ENCODE measurements at places on chromosomes 1 and 21.

DNA sequence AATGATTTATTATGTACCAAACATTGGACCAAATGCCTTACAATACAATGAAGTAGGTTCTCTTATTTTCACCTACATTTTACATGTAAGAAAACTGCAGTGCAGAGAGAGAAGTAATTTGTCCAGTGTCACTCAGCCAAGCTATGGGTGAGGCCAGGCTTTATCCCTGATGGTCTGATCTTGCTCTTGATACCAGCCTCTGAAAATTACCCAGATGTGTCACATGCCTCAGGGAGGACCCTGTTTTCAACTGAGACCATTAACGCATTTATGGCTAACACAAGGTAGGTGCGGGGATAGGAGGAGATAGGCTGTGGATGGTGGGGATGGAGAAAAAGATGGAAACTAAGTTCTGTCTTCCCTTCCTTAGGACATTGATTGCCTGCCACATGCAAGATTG, 56.9 kb downstream of the NGF start:
- DNase-seq: no peak

DNA sequence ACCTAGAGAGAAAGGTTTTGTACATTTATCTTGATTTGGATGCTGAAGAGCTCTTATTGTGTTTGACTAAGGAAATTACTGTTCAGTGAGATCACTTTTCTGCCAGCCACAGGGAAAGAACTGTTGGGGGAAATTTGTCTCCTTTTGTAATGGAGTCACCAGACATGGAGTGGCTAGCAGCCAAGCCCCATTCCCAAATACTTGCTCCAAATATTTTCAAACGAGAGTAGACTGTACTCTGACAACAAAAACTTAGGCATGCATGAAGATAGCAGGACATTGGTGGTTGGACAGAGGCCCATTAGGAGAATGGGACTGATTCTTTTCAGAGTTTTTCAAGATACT, 21.1 kb downstream of the IPO9 start:
- DNase-seq: no peak

DNA sequence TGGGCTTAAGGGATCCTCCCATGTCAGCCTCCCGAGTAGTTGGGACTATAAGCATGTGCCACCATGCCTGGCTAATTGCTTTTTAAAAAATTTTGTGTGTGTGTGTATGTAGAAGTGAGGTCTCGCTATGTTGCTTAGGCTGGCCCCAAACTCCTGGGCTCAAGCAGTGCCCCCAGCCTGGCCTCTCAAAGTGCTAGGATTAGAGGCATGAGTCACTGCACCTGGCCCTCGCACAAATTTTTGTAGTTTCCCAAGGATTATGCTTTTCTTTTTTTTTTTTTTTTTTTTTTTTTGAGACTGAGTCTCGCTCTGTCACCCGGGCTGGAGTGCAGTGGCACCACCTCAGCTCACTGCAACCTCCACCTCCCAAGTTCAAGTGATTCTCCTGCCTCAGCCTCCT, 144.4 kb upstream of the HNRNPU start:
- no peak for DNase-seq

GRCh38 chr1:36824390-36824861, 209.9 kb downstream of the GRIK3 start:
- DNase-seq: no peak

DNA sequence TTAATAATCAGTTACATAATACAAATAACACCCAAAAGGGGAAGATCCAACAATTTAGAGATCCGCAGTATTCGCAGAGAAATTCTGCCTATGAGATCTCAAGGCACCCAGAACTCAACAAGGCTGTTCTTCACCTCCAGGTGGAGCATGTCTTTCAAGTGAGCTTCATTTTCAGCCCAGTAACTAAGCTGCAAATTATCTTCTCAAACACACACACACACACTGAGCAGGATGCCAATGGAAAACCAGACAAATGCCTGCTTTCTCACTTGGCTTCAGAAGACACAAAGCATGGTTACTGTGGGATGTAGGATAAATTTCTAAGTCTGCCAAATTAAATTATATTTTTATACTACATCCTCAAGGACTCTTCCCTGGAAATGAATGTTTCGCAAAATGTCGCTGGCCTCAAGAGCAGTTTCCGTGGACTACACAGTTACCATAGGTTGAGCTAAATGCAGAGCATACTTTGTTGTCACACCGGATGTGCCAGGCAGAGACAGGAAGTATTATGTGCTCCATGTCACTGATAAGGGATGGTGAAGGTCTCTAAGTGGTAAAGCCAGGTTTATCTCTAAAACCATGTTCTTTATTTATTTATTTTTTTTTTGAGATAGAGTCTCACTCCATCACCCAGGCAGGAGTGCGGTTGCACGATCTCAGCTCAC, 30.3 kb downstream of the UBR4 start:
- peak; percentile 15 for DNase-seq

GRCh38 chr1:236030534-236030933, 34.4 kb downstream of the NID1 start:
- no peak for DNase-seq

DNA sequence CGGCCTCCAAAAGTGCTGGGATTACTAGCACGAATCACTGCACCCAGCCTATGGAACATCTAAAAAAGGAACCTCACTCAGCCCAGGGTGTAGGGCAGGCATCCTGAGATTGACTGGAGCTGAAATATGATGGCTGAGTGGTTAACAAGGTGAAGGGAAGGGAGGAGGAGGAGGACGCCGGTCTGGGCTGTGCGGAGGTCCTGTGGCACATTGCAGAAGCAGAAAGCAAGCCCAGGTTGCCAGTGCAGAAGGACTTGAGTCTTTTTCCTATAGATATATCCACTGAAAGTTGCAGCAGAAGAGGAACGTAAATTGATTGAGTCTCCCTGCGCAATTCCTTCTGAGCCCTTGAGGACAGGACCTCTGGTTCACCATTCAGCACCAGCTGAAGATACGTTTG, 1.5 kb upstream of the KIF17 start:
- DNase-seq: no peak

DNA sequence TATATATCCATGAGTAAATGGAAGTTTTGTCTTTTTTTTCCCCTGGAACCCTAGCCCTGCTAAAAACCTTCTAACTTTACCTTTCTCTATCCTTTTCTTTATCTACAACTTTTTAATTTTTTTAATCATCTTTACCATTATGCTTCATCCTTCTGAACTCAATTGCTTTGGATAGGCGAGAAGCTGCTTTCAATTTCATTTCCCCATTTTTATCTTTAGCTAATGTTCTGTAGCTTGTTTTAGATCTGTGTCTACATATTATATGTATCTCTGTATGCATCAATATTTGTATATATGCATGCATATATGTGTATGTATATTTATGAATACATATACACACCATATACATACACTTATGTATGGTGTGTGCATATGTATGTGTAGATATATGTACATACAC, 57.4 kb downstream of the PTPRC start:
- DNase-seq: no peak

DNA sequence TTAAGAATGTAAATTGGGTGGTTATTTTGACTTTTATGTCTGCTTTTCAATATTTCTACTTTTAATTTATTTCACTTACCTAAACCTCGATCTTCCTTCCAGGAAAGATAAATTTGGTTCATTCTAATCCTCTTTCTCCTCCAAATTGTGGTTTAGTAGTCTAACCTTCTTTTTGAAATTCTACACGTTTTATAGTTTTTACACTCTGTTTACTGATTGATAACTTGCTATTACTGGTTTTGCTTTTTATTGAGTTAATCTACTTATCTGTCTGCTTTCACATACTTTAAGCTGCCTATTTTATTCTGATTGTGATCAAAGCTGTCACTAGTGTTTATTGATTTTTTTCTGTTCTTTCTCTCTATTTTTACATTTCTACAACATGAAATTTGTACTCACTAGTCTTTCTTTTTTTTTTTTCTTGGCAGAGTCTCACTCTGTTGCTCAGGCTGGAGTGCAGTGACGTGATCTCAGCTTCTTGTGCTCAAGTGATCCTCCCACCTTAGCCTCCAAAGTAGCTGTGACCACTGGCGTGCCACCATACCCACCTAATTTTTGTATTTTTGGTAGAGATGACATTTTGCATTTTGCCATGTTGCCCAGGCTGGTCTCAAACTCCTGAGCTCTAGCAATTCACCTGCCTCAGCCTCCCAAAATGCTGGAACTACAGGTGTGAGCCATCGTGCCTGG, 27.9 kb upstream of the ERRFI1 start:
- DNase-seq: no peak

DNA sequence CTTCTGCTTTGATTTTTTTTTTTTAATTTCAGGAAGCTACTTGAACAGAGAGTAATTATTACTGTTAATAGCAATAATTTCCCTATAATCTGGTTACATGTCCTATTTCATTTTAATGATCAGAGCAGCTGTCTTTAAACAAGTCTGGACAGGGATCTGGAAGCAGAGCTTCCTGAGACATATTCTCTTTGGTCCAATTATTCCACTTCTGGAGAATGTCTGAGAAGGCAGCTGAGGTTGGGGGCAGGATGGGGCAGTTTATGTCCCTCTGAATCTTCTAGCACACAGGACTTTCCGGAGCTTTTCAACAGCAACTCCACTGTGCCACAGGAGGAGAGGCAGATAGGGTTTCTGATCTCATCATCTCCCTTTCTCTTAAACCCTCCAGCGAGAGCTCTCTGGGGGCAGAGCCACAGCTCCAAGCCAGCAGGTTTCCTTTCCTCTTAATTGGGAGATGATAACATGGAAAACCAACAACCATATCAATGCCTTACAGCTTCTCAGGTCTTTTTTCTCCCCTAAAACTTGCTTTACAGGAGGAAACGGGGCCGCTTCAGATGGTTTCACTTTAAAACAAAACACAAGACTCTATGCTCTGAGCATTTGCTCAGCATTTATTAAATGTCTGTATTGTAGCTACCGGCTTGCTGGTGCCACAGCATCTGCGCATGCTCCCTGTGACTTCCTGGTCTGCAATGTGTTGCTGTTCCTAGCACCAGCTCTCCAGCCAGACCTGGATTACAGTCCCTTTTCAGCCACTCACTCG, 425.7 kb upstream of the USP24 start:
- DNase-seq: peak; percentile 20

DNA sequence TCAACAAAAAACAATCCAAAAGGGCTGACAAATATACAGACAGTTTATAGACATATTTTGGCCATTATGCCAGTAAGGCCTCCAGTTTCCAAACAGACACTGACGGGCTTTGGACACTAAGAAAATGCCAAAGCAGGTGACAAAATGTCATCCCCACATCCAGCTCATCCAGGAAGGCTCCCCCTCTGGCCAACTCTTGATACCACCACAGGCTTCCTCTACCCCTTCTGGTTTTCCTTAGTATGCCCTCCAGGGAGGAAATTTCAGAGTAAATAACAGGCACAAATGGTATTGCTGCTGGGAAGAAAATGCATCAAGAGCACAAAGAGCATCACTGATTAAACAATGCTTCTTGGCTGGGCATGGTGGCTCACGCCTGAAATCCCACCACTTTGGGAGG, 225.3 kb downstream of the VAV3 start:
- no peak for DNase-seq

DNA sequence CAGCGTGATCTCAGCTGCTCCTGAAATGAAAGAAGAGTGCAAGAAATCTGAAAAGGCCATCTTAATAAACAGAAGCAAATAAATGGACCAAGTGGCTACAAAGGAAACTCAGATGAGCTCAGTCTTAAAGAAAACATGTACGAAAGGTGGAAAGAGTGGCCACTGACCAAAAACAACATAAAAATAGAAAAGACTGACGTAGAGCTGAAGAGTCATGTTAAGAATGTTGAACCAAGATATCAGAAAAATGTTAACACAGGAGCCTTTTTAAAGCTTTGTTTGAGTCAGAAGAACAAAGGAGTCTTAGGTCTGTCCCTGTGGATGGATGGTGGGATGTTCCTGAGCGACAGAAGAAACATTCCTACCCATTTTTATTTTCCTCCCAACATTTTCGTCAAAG, 30.8 kb upstream of the ZNF648 start:
- no peak for DNase-seq

GRCh38 chr1:118047006-118047649, 117.6 kb downstream of the WDR3 start:
- no peak for DNase-seq

DNA sequence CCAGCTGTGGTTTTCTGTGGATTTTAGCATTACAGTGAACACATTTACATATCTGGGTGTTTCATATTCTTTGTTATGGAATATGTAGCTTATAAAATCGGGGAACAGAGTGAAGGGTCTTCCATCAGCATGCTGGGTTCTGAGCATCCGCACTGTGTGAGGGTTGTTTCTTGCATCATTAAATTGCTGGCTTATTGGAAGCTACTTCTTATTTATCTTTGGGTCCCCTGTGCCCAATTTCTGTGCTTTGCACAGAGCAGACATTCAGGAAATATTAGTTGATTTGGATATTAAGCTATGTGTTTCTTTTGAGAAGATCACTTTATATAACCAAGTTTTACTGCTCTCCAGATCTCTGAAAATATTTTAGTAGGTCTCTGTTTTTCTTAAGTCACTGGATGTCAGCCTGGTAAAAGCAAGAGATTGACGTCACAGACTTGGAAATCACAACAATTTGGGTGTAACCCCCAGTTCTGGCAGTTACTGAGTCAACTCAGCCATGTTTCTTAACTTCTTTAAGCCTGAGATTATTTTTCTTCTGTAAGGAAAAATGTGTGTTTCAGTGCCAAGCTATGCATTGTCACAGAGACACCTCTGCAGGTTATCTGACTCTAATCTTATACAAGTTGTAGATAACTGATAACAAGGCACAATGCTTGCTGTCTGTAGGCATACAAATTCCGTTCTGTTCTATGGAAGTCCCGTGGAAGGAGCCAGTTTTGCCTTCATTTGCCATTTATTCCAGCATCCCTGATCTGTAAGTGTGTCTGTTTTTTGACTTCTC, 258.3 kb upstream of the KAZN start:
- DNase-seq: no peak

DNA sequence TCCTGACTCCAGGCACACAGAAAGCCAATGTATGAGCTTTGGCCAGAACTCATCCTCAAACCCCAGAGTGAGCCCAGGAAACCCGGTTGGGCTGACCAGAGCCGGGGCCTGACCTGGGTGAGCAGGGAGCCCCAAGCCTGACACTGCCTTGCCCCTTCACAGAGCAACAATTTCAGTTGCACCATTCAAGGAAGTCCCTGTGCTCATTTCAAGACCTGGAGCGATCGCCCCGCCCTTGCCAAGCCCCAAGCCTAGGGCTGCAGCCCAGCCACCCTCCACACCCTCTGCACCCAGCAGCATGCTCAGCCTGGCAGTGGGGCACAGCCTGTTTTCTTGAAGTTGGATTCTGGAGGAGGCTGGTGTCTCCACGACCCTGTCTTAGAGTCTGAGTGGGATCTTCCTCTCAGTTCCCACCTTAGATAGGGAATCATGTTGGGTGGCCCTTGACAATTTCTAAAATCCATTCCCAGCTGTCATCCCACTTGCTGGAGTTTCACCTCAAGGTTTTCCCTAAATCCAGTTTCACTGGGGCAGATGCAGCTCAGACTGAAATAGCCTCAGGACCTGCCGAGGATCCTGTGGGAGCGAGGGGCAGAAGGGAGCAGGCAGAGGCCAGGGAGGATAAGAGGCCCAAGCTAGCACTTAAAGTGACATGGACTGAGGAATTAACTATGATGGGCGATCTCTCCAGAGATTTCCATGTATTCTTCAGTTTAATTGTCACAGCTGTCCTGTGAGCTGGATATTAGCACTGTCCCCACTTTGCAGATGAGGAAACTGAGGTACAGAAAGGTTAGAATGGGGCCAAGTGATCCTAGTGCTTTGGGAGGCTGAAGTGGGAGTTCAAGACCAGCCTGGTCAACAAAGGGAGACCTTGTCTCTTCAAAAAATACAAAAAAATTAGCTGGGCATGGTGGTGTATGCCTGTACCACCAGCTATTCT, 2.5 kb downstream of the NBL1 start:
- DNase-seq: no peak

GRCh38 chr1:7538849-7539768, 232.0 kb upstream of the VAMP3 start:
- no peak for DNase-seq

GRCh38 chr1:78045563-78045925, 222 bp upstream of the GIPC2 start:
- DNase-seq: no peak

Data from activated T-cell treated with anti-CD3 and anti-CD28 coated beads, Interleukin-2, amount 50 U/mL, for 72 hours (primary cell).